ENCODE measurements at places on chromosomes 6 and 20. TPM values are rescaled to one million over a fixed set of nuclear protein-coding genes. Genes with fewer than 3 reads are reported as not detected.

DNA sequence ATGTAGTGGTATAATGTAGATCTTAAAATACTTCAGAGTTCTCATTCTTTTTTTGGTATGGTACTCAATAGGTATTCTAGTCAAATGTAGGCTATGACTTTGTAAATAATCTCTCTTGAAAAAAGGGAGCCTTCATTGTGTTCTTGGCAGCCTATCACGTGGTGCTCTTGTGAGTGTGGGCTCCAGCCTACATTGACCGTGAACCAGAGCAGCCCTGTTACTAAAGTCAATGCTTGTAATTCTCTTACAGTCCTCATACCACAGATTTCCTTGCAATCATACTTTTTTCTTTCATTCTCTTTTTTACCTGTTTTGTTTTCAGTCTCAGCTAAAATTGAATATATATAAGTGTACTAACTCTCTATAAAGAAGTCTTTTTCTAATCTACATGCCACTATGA lies 31.1 kb downstream of the ARID1B start:
- DNase-seq: no peak

F13A1 gene
- 30.5 TPM for polyA plus RNA-seq

KCNB1 gene
- polyA plus RNA-seq: not detected

DNA sequence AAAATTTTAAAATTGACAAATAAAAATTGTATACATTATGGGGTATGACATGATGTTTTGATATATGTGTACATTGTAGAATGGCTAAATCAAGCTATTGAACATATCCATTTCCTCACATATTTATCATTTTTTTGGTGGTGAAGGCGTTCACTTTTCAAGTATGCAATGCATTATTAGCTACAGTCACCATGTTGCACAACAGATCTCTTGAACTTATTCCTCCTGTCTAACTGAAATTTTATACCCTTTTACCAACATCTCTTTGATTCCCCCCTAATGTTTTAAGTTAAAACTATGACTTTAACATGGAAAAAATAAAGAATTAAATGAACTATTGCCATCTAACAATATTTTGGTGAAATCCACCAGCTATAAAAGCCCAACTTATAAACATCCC lies 65.2 kb upstream of the UST start:
- no peak for DNase-seq

DNA sequence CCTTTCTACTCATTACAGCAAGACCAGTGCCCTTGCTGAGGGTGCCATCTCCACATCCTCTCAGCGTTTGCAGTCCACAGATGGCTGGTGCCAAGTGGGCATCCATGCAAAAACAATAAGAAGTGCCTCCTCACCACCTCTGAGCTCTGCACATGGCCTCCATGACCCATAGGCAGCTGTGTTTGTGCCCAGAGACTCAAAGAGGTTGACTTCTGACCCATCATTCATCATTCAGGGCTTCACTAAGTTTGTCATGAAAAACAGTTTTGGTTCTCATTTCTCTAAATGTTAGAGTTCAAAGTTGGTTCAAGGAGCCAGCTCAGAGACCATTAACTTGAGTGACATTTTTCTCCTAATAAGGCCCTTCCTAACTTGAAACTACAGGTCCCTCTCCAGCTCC lies 512.6 kb upstream of the MAP3K7 start:
- no peak for DNase-seq

CFAP206 gene
- 0.03 TPM for polyA plus RNA-seq

GRCh38 chr6:6368684-6369052 lies 48.2 kb upstream of the F13A1 start:
- no peak for DNase-seq

SLC35D3 gene
- polyA plus RNA-seq: 0.81 TPM

GRCh38 chr6:168197636-168198301 lies 118.8 kb upstream of the FRMD1 start:
- DNase-seq: no peak

- peak; percentile 28 for DNase-seq
Observed at GRCh38 chr6:3549314-3549940, 92.6 kb upstream of the SLC22A23 start.

DNA sequence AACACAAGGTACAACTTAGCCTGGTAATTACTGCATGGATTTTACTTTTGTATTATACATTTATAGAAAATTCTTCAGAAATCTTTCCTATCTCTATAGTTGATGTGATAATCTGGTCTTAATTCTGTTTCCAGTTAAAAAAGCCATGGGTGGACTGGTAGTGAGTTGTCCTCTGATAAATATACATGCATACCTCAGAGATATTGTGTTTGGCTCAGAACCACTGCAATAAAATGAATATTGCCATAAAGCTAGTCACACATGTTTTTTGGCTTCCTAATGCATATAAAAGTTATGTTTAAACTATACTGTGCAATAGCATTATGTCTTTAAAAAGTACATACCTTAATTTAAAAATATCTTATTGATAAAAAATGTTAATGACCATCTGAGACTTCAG lies 708.6 kb upstream of the MARCKS start:
- no peak for DNase-seq

DNA sequence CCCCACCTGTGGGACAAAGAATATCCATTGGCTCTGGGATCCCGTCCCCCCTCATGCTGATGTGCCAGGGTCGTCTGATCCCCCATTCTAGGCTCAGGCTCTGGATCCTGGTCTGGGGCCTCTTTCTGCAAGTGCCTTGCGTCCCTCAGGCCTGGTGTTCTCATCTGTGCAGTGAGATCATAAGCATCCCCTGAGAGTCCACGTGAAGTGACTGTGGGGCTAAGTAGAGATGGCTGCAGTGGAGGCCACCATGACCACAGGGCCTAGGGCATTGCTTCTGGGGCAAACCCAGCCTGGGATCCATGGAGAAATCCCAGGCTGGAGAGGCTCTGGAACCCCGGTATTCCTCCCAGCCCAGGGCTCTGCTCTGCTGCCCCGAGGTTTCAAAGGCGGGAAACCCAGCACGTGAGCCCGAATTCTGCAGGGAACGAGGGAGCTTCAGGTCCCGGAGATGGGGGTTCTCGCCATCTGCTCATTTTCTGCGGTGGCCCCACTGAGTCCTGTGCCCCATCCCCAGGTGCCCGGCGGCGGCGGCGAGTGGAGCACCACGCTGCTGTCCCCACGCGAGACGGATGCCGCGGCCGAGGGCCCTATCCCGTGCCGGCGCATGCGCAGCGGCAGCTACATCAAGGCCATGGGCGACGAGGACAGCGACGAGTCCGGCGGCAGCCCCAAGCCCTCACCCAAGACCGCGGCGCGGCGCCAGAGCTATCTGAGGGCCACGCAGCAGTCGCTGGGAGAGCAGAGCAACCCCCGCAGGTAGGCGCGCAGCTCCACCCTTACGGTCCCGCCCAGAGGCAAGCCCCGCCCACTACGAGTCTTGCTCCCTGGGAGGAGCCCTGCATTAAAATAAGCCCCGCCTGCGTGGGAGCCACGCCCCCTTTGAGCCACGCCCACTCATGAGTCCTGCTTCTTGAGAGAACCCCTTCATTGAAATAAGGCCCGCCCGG lies 105.5 kb upstream of the MYL9 start:
- peak; percentile 75 for DNase-seq

CST7 gene
- polyA plus RNA-seq: 3.1 TPM

TPD52L2 gene
- polyA plus RNA-seq: 72.7 TPM

DNA sequence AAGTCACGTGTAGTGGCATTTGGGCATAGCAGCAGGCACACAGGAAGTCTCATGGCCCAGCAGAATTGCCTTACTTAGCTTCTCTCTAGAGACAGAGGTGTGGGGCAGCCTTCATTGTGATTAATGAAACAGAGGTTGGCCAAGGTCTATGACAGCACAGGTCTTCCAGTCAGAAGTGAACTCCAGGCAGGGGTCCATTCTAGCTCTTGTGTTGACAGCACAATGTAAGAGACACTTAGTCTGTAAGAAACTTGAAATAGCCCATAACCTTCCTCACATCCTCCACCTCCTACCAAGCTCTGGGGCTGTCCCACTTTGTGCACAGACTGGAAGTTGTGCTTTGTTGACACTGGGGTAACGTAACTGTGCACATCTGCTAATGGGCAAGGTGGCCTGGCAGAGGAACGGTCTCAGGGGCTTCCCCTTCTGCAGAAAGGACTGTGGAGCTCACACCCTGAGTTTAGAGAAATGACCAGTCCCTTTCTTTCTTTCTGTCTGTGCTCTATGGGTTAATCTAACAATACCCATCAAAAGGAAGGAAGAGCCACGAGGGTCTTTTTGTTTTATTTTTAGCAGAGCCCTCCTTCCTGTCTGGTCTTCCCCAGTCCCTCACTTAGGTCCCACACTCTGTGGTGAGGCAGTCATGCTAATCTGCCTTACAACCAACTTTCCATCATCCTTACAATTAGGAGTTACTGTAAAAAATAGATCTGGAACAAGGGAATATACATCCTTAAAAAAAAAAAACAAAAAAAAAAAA lies 35.6 kb upstream of the TAGAP start:
- no peak for DNase-seq

DNA sequence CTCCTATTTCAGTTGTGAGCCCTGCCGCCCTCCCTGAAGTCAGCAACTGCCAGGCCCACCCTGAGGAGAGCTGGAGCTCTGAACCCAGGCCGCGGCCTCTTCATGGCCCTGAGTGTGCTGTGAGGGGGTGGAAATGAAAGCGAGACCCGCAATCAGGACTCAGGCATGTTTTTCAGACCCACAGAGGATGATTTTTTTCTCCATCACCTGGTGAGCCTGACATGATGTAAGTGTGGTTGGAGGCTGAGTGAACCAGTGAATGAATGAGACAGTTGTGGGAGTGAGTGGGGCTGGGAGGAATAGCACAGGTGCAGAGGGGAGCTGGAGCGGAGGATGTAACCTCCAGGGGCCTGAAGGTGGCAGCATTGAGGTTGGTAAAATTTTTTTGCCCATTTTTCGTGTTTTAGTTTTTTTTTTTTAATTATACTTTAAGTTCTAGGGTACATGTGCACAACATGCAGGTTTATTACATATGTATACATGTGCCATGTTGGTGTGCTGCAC lies 18.3 kb downstream of the RAET1L start:
- no peak for DNase-seq

DNA sequence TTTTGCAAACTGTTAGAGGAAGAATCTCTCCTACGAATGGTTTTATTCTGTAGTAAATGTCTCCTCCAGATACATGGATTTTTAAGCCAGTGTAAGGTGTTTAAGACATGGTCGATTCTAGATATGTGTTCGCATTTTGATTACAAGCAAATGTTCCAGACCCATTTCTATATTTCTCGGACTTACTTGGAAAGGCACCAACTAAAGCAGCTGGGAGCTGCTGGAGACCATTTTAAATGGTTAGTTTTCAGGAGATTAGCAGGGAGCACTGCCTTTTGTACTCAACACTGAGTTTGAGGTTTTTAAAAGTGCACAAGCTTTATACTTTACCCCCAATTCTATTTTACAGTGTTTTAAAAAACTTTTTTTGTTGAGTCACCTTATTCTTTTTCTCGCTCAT lies 857.0 kb downstream of the KIF16B start:
- no peak for DNase-seq

- DNase-seq: peak; percentile 93
Observed at GRCh38 chr6:30100585-30101443, 12.1 kb downstream of the TRIM31 start.

GRCh38 chr6:53578371-53578770 lies 33.5 kb upstream of the GCLC start:
- DNase-seq: peak; percentile 15

DNA sequence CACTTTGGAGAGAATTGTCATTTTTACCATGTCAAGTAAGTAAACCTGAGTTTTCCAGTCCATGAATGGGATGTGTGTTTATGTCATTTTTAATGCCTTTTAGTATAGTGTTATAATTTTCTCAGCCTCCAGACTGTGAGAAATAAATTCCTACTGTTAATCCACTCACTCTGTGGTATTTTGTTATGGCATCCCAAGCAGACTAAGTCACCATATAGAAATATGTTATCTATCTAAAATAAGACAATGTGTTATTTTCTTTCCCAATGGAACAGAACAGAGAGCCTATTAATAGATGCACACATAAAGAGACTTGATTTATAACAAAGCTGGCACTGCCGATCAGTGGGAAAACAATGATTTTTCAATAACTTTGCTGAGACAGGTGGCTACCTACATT lies 70.2 kb upstream of the SLC4A11 start:
- no peak for DNase-seq

- no peak for DNase-seq
Observed at GRCh38 chr6:84417260-84417659, 189.8 kb upstream of the CEP162 start.

DNA sequence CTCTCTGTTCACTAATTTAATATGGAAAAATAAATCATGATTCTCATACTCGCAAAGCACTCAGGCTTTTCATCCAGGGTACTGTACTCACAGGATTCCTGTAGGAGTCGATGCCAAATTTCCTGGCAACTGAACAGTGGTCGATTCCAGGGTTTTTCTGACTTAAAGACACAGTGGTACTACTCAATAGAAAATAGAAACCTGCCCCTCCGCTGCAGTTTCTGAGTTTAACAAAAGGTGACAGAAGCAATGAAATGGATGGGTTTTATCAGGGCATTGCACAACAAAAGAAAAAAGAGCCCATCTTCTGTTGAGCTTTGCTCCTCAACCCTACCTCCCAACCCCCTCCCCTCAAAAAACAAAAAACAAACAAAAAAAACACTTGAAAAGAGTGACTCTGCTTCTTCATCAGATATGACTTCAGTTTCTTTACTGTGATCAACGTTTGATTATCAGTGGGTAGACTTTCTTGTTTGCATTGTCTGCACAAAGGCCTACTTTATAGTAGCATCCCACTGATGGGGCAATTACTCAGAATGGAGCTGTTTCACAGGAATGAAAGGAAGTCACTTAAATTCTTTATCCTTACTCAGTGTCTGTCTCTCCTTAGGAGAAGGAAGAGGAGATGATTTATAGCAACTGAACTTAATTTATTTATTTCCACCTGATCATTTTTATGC lies 96.2 kb upstream of the FOXO3 start:
- DNase-seq: no peak

BPI gene
- polyA plus RNA-seq: not detected

MUC22 gene
- polyA plus RNA-seq: not detected

- DNase-seq: no peak
Observed at GRCh38 chr20:38315290-38315966, 11.5 kb downstream of the BPI start.

ENPP5 gene
- 1.4 TPM for polyA plus RNA-seq

DNA sequence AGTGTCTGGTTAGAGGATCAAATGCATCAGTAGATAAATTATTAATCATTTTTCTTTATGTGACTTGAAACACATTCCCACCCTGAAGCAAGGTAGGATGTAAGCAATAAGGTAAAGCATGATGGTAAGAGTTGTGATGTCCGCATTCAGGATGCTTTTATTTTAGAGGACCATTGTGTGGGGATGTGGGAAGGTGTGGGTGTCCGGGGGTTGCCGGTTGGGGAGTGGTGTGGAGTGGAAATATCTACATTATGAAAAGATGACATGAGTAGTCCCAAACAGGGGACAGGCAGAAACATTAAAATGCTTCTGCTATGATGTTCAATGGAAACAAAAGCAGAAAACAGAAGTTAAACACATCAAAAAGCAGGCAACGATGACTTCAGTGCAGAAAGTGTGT lies 215.4 kb downstream of the HIVEP2 start:
- DNase-seq: no peak

FKBP5 gene
- polyA plus RNA-seq: 150 TPM

GRCh38 chr20:57618091-57618763 lies 2.0 kb downstream of the ZBP1 start:
- DNase-seq: peak; percentile 46

GRCh38 chr20:61583356-61583755 lies 331.3 kb downstream of the CDH4 start:
- DNase-seq: no peak

- no peak for DNase-seq
Observed at GRCh38 chr6:39839445-39839844, 47.3 kb downstream of the DAAM2 start.

RAET1L gene
- polyA plus RNA-seq: not detected

CFAP61 gene
- not detected for polyA plus RNA-seq

GRCh38 chr20:25016471-25016870 lies 23.9 kb upstream of the APMAP start:
- no peak for DNase-seq

Data from small intestine (tissue), 16 donors.